ENCODE measurements at places on chromosomes 12 and 14.

- no peak for DNase-seq
These were observed 6.3 kb downstream of the OTX2 start for GRCh38 chr14:56803816-56804535.

DNA sequence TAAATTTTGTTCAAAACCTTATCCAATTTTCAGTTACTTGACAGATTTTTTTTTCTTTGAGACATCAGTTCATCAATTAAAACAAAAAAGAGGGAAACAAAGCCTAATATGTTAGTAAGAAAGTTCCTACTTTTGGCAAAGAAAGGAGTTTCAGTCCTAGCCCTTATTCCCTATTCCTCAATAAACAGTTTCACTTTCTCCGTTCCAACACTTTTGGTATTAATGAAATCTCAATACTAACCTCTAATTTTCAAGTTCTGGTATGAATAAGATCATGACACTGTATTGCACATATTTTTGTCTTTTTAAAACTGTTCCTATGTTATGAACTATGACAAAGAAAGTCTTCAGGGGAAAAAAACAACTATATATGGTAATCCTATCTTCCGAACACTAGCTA, 48.4 kb downstream of the RPS6KA5 start:
- no peak for DNase-seq

DNA sequence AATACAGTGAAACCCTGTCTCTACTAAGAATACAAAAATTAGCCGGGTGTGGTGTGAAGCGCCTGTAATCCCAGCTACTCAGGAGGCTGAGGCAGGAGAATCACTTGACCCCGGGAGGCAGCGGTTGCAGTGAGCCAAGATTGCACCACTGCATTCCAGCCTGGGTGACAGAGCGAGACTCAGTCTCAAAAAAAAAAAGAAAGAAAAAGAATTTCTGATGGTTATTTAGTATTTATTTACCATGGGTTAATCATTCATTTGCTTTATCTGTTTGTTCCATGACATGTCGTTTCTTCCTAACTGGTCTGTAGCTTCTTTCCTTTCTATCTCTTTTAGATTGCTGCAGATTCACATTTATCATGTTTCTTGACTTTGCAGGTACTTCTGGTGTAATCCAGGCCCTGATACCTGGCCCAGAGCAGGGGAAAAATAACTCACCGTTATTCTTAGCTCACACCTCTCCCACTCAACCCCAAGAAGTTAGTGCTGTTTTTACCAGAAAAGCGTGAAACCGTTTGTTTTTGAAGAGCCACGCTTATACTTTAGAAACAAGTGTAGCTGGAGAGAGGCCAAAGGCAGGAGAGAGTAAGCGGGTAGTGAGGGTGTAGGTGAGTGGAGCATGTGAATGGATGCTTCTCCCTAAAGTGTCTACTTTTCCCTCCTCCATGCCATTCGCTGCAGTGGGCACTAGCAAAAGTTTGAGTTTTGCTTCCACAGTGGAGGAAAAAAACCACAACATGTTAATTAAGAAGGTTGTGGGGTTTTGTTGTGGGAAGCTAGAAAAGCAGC, 45.4 kb downstream of the SRGAP1 start:
- no peak for DNase-seq

DNA sequence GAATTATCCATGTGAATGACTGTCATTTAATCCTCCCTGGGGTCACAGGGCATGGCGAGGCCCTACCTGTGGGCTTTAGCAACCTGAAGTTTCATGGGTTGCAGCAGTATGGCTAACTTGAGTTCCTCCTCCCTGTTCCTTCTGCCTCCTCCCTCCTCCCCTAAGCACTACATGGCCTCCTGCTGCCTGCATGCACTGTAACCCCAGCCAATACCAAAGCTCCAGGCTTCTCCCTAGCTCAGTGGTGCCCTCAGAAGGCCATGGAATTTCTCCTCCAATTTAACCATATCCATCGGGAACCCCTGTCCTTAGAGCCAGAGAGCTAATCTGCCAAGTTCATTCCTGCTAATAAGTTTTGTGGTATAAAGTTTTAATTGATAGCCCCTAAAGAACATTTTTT, 95.1 kb downstream of the NT5DC3 start:
- no peak for DNase-seq
